Stimulated activated CD4-positive, alpha-beta T cell treated with anti-CD3 and anti-CD28 coated beads, Interleukin-2, amount 100 ng/mL, for 24 hours (primary cell): ENCODE measurements at places on chromosomes 4 and X.

DNA sequence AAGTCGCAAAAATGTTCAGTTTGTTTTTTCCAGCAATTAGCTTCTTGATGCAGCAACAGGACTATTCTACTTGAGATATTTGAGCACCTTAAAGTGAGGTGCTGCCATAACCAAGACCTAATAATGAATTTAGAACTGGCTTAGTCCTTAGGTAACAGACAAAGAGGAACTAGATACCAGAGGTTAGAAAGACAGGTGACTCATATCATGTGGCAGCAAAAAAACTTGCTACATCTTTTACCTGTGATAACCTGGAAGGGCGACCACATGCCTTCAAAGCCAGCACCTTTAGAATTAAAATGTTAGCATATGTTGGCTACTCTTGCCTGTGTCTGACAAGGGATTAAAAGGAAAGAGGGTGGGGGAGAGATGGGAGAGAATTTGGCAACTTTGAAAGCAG is 90.4 kb downstream of the ARHGAP6 start:
- DNase-seq: no peak

- peak; percentile 54 for DNase-seq
Measured at GRCh38 chrX:150486011-150486410, 82.4 kb upstream of the MTM1 start.

DNA sequence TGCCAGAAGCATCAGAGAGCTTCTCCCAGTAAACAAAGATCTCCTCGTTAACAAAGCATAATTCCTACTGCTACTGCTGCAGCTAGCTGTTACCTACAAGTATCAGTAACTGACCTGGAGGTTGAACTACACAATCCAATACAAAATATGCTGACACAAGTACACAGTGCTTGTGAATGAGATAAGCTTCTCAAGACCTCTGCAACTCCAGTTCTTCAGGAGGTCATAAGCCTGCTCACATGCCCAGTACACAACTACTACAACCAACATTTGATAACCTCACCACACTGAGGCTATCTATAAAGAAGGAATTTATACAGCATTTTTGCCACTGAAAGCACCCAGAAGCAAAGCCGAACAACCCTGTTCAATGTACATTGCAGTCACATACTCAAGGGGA is 66.7 kb upstream of the SMARCAD1 start:
- no peak for DNase-seq

DNA sequence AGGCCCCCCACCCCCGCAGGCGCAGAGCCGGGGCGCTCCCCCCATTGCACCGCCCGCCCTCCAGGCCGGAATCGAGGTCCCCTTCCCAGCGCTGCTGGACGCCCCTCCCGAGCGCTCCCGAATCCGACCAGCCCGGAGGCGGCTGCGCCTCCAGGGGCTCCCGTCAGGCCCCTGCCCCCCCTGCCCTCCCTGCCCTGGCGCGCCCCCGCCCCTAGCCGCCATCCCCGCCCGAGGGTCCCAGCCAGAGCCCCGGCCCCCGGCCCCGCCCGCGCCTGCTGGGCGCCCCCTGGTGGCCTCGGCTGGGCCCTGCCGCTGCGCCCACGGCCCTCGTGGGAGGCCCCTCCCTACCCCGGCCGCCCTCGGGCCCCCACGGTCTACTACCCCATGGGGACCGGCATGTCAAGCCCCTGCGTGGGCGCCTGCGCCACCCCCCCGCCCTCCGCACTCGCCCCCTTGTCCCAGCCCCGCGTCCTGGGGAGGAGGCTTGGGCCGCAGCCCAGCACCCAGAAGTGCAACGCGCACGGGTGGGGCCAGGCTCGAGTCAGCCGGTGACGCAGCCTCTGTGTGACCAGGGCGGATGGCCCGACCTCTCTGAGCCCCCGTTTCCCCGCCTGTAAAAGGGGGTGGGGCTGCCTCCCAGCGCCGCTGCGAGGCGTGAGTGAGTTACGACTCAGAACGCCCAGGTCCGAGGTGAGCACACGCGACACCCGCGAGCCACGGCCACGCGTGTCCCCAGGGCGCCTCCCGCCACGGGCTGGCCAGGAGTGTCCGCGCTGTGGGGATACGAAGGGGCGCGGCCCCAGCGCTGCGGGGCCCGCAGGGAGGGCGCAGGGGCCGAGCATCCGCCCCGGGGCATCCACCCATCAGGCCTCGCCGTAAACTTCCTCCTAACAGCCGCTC is 104.9 kb downstream of the FAM53A start:
- peak; percentile 76 for DNase-seq

DNA sequence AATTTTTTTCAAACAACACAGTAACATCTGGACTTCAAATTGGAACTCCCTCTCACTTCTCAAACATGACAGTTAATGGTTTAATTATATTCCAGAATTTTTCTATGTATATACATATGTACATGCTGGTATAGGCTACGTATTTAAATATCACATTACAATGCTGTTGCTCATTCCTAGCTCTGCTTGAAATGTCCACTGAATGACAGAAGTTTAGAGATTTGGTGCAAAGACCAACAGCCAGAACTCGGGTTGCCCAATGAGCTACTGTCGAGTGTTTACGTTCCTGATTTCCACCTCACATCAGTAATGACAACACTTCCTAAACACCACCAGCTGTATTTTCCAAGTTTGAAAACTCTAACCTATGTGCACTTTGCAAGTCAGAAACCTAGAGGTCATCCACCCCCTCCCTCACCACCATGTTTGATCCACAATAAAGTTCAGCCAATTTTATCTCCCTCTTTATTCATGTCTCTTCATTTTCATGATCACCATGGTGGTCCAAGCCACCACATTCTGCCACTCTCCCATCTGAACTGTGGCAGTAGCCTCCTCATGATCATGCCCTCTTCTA is 49.3 kb upstream of the RPL34 start:
- DNase-seq: no peak

- DNase-seq: no peak
Measured at GRCh38 chr4:54392479-54392878, 163.4 kb downstream of the PDGFRA start.

DNA sequence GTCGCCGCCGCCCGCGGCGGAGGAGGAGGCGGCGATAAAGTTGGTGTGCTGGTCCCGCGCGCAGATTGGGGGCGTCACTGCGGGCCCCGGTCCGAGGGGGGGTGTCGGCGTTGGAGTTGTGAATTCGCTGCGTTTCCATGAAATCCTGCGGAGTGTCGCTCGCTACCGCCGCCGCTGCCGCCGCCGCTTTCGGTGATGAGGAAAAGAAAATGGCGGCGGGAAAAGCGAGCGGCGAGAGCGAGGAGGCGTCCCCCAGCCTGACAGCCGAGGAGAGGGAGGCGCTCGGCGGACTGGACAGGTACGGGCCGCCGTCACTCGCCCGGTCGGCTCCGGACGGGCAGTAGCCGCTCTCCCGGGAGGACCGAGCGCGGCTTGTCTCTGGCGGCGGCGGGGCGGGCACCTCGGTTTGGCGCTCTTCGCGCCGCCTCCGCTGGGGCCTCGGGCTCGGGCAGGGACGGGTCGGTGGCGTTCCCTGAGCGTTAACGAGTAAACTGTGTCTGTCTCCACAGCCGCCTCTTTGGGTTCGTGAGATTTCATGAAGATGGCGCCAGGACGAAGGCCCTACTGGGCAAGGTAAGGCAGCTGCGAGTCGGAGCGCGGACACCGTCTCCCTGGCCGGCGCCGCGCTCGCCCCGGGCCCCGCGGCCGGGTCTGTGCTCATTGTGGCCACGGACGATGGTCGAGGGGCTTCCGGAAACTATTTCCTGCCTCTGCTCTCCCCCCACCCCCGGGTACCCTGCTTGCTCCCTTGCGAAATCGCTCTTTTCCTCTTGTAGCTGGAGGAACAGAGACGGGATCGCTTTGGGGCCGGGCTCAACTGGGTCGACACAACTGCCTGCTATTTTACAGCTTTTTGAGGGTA is 658 bp downstream of the KDM6A start:
- peak; percentile 44 for DNase-seq

DNA sequence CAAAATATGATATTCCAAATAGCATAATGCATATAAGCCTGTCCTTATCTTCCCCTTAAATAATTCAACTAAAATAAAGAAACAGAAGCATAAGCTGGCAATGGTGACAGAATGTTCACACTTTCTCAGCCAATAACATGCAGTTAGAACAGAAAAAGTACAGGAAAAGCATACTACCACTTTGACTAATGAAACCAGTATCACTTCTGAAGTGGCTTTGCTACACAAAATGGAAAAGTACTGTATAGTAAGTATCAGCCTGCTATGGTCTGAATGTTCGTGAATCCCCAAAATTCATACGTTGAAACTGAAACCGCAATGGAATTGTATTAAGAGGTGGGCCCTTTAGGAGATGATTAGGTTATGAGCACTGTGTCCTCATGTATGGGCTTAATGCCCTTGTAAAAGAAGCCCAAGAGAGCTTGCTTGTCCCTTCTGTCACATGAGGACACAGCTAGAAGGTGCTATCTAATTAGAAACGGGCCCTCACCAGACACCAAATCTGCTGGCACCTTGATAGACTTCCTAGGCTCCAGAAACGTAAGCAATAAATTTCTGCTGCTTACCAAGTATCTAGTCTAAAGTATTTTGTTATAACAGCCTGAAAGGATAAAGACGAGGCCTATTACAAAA is 102.6 kb downstream of the PRDM5 start:
- no peak for DNase-seq

- no peak for DNase-seq
Measured at GRCh38 chr4:187550256-187550950, 445.2 kb upstream of the ZFP42 start.

GRCh38 chrX:127243654-127244053 is 424.1 kb downstream of the PRR32 start:
- DNase-seq: no peak

DNA sequence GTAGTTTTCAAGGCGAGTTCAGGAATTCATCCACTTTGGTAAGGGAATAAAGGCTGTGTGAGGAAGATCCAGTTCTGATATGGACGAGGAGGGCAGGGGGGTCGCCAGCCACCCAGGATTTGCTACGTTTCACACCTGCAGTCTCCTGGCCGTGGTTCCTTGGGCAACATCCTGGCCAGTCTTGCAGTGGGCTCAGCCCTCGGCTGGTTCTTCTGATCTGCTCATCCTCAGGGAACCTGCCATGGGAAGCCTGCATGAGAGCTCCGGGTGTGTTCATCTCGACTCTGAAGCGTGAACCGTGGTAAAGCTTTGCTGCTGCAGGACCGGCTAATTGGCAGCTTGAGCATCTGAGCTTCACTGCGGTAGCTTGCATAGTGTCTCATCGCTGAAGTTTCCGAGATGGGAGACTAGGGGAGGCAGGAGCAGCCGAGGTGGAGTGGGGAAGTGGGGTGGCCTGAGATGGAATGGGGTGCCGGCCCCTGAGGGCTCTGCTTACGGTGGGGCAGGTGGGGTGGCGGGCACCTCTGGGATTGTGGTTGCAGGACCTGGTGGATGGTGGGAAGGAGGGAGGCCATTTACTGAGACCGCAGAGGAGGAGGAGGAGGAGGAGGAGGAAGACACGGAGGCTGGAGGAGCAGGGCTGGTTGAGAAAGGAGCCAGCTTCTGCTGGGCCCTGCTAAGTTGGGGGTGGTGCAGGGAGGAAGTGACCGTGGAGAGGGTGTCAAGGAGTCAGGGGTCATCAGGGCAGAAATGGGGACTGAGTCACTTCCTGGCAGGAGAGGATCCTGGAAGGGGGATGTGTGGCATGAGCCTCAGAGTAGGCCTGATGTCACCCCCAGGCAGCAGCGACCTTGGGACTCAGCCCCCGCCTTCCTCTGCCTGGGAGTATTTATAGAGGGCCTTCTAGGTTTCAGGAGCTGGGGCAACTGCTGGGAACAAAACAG is 213.1 kb upstream of the PSAPL1 start:
- DNase-seq: no peak

DNA sequence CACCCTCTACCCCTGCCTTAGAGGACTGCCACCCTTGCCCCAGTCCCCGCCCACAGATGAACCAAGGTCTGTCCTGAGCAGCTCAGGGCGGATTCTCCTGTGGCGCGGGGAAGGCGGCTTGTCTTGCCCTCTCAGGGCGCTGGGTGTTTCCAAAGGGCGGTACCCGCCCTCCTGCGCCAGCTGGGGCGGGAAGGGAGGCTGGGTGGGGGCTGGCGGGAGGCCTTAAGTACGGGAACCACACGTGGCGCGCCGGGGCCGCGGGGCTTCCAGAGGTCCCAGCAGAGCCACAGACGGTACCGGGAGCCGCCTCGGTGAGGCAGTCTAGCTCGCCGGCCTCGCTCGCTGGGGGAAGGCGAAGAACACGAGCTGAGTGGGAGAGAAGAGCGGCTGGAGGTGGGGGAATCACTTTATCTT is 361.1 kb downstream of the MID1IP1 start:
- DNase-seq: peak; percentile 62

- DNase-seq: no peak
Measured at GRCh38 chr4:176767183-176767582, 25.5 kb downstream of the VEGFC start.

DNA sequence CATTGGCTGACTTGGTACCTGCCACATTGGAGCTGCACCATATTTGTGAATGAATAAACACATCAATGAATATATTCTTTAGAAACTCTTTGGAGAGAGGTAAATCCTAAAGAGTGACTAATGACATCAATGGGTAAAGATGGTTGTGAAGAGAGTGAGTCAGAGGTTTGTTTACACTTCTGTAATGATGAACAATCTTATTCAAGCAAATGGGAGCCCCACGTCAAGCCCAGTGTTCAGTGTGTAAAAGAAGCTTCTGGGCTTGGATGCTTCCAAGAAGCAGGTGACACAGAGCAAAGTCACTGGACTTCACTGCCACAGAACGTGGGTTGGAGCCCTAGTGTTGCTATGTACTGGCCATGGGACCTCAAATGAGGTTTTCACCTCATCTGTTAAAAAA is 319.0 kb downstream of the STK32B start:
- DNase-seq: no peak

GRCh38 chr4:105784761-105785160 is 76.2 kb downstream of the GSTCD start:
- DNase-seq: no peak

DNA sequence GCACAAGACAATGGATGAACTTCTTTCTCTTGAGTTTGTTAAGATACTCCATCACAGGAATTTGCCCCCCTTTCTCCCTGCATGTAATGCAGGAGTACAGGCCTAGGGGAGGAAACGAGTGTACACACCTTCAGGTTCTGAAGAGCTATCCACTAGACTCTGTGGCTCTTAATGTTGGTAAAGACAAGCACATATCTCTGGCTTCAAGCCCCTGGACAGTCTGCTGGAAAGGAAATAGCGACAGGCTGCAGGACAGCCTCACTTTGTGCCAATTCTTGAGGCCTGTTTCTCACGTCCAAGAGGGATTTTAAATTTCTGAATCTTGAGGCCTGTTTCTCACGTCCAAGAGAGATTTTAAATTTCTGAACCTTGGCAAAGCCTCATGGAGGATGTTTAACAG is 87.1 kb downstream of the RLIM start:
- no peak for DNase-seq

DNA sequence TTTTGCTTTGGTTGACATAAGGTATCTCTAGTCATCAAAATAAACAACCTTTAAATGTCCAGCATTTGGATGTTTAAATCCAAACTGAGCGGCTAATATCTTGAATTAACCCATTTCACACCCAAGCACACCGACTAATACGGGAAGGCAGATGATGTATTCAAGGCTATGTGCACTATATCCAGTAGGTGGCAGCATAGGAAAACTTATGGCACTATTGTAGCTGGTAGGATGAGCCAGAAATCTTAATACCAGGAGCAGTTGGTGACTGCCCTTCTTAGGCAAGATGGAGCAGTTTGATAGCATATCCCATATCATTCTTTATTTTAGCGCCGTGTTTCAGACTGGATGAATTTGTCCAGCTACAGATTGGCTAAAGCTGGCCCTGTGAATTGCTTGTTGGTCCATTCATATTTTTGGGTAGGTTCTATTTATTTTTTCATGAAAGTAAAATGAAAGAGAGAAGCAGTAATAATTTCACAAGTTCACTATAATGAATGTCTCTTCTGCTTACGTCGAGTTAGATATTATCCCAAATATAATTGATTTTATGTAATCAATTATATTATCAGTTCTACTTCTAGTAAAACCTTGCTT is 24.4 kb downstream of the UCHL1 start:
- peak; percentile 22 for DNase-seq
